NCI-H1105 (cell line): ENCODE measurements at places on chromosomes 1 and 21.

- DNase-seq, result no peak
Observed at GRCh38 chr21:29626801-29627470, 312.9 kb downstream of the GRIK1 start.

DNA sequence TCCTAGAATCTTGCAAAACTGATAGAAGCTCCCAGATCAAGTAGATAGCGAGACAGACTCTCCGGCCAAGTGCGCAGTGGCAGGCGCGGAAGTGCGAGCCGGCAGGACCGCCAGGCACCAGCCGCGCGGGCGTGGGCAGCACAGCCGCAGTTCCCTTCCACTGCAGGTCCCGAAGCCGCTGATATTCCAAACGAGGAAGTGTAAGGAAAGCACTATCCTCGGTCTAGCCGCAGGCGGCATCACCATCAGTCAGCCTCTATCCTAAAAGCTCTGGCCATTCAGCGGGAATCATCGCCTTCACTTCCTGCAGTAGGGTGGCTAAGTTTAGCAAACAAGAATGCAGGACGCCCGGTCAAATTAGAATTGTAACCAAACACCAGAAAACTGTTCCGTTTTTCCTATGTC, 710 bp downstream of the GLRX2 start:
- DNase-seq, result peak; percentile 26

DNA sequence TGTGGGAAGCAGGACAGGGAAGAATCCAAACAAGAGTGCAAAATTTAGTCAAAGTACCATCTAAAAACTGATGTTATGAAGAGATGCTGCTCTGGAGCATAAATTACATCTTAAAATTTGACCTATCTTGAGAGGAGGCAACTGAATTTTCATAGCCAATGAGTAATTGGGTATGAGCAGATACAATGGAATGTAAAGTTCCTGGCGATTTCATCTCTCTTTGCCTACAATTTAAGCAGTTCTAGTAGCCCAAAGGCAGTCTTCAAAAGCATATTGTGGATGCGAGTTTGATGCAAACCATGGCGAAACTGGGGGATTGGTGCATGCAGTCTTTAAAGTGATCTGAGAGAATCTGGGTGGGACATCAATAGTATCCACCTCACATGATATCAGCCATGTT, 1265.9 kb downstream of the BRINP3 start:
- no peak for DNase-seq

DNA sequence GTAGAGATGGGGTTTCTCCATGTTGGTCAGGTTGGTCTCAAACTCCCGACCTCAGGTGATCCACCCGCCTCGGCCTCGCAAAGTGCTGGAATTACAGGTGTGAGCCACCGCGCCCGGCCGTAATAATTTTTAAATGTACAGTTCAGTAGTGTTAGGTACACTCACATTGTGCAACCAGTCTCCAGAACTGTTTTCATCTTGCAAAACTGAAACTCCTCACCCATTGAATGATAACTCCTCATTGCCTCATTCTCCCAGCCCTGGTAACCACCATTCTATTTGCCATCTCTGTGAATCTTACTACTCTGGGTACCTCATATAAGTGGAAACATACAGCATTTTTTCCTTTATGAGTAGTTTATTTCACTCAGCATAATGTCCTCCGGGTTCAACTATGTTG, 3.4 kb downstream of the NLRP3 start:
- no peak for DNase-seq

GRCh38 chr1:82268826-82269225, 468.1 kb downstream of the ADGRL2 start:
- DNase-seq, result no peak

GRCh38 chr1:98382986-98383740, 278.4 kb upstream of the SNX7 start:
- DNase-seq, result no peak

DNA sequence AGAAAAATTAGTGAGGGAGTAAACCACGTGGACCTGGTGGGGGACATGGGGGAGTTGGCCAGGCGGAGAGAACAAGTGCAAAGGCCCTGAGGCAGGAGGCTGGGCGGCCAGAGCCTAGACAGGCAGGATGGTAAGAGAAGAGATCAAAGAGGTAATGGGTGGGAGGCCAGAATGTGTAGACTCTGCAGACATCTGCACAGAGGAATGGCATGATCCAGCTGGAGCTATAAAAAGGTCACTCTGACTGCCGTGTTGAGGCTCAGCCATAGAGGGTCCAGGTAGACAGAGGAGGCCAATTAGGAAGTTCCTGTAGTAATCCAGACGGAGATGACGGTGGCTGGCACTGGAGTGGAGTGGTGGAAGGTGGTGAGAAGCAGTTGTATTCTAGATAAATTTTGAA, 3.6 kb downstream of the H6PD start:
- DNase-seq, result no peak

DNA sequence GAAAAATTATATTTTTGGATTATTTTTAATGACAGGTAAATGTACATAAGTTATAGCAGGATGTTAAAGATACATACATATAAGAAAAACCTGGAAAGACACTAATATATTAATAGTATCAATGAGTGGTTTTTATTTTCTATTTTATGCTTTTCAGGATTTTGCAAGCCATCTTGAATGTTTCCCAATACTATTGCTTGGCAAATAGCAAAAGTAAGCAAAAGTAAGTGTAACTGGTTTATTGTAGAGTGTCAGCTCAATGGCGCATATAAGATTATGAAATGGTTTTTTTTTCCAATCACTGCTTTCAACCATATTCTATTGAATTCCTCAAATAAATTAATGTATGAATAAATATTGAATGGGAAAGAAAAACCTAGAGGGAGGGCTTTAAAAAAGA, 36.4 kb downstream of the ZNF684 start:
- DNase-seq, result no peak

- no peak for DNase-seq
Observed at GRCh38 chr1:210821615-210822014, 312.3 kb downstream of the KCNH1 start.

DNA sequence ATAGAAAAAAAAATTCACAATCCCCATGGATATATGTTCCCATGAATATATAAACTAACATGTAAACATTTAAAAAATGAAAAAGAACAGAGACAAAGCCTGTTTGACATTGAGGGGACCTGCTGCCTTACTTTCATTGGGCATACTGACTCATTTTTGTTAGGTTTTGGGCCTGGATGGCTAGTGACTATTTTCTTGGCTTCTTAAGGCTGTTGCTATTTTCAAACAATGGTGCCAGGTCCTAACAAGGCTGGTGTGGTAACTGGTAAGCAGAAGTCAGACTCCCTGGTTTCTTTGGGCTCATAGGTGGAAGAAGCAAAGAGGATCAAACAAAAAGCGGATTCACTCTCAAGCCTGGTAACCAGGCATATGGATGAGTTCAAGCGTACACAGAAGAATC, 51.0 kb downstream of the LAMC2 start:
- no peak for DNase-seq

- no peak for DNase-seq
Observed at GRCh38 chr1:23816906-23817305, 8.3 kb downstream of the HMGCL start.

- no peak for DNase-seq
Observed at GRCh38 chr1:185501099-185501498, 184.1 kb upstream of the IVNS1ABP start.
